Caudate nucleus (tissue), 63 donors: ENCODE measurements at places on chromosomes 13 and 19.

GRCh38 chr13:62556978-62557377 lies 1141.3 kb upstream of the PCDH20 start:
- DNase-seq: no peak

DNA sequence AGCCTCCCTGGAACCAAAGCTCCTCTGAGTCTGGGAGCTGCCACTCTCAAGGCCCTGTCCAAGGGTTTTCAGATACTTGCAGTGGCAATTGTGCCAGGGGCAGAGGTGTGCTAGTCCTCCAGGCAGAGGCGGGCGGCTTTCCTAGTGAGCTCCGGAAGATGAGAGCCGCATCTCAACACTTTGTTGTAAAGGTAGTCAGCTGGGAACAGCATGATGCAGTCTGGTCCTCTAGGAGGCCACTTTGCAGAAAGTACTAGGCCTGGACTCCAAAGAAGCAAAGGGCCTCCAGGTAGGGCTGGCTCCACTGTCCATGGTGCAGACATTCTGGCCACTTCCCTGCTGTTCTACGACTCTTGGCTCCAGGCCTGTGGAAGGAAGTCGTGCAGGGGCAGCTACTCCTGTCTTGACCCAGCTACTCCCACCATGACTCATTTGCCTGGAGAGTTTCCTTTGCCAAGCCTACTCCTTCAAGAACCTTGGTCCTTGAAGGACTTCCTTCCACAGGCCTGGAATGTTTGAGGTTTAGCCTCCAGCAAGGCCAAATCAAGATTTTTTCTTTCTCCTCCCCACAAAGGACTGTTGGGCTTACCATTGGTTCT lies 9.9 kb upstream of the ZNF536 start:
- DNase-seq: no peak

GRCh38 chr19:50383001-50383851 lies 921 bp upstream of the POLD1 start:
- DNase-seq: no peak

DNA sequence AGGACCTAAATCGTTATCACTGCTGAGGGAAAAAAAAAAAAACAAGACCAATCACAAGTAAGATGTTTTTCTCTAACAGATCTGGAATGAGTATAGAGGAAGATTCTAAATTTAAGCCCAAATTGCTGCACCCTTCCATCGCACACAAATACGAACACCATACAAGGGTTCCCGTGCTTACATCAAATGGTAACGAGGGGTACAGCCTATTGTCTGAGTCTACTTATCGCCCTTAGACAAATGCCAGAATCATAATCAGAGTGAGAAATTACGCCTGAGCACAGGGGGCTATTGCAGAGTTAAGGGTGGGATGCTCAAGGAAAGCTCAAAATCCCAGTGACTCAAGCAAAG lies 603 bp downstream of the ZC3H13 start:
- no peak for DNase-seq

DNA sequence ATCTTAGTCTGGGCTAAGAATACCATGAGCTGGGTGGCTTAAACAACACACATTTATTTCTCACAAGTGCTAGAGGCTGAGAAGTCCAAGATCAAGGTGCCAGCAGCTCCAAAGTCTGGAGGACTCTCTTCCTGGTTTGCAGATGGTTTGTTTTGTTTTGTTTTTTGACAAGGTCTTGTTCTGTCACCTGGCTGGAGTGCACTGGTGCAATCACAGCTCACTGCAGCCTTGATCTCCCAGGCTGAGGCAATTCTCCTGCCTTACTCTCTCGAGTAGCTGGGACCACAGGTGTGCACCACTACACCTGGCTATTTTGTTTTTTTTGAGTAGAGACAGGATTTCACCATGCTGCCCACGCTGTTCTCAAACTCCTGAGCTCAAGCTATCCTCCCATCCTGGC lies 15.5 kb downstream of the APLP1 start:
- DNase-seq: no peak

GRCh38 chr13:97459215-97459777 lies 25.3 kb downstream of the RAP2A start:
- no peak for DNase-seq

- no peak for DNase-seq
These were observed 195.7 kb downstream of the KLF12 start for GRCh38 chr13:73938372-73939070.

DNA sequence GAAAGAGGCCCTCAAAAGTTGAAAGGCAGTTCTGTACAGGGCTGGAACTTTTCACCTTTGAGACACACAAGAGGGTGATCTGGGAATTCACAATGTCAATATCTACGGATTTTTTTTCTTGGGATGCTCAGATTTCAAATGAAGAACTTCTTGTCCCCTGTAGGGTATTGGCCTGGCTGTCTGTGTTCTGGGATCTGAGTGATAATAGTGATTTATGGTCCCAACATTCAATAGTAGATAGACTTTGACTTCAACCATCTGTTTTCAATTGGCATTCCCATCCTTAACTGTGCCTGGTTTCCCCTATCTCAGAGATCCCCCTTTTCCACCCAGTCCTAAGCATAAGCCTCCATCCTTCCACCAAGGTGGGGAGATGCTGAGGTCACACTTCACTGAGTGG lies 274.1 kb downstream of the COG6 start:
- no peak for DNase-seq

- no peak for DNase-seq
These were observed 22.2 kb upstream of the SERPINE3 start for GRCh38 chr13:51317262-51317661.

- no peak for DNase-seq
These were observed 59.4 kb upstream of the SPRY2 start for GRCh38 chr13:80400164-80400864.

DNA sequence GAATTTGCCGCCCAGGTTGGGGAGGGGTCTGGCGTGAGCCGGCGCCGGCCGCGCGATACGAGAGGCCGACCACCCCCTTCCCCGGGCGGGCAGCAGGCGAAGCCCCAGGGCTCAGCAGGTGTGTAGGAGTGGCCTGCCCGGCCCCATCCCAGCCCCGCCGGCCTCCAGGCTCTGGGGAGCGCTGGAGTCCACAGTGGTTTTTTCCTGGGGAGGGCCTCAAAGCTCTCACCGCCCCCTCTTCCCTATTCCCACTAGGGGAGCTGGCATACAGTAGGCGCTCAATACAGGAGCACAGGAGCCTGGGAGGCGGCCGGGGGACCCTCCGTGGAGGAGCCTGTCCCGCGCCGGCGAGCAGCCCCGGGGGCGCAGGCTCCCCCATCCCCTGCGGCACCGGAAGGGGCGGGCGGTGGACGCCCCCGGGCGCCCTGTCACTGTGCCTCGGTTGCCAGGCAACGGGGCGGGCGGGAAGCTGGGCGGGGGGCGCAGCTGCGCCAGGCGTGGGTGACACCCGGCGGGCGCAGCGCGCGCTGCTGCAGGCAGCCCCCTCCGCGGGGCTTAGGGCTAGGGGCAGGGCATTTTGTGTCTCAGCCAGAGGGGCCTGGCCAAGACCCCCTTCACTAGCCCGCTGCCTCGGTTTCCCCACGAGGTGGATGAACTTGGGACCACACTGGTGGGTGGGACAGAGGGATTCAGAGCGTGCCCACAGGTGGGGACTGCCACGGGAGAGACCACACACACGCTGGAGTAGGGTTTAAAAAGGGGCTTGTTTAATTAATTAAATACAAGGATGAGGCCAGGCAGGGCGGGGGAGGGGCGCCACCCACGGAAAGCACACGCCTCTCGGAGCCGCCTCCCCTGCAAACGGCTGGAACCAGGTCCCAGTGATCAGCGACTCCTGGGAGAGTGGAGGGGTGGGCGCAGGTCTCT lies 3.6 kb upstream of the REXO1 start:
- peak; percentile 57 for DNase-seq

GRCh38 chr13:100674572-100674871 lies at the start of gene TMTC4:
TMTC4 (minus strand) TSS chr13:100674795; CDS start chr13:100670362, 4,433 bp downstream.
- no peak for DNase-seq

GRCh38 chr13:46213242-46213641 lies 1.5 kb downstream of the LRRC63 start:
- no peak for DNase-seq

- DNase-seq: no peak
These were observed 17.1 kb upstream of the DPY19L3 start for GRCh38 chr19:32388393-32388855.

GRCh38 chr13:22014469-22014868 lies 343.6 kb downstream of the FGF9 start:
- DNase-seq: no peak

- no peak for DNase-seq
These were observed 55.9 kb downstream of the STARD13 start for GRCh38 chr13:33229446-33230177.

- no peak for DNase-seq
These were observed 83.5 kb upstream of the ARGLU1 start for GRCh38 chr13:106651442-106651841.

DNA sequence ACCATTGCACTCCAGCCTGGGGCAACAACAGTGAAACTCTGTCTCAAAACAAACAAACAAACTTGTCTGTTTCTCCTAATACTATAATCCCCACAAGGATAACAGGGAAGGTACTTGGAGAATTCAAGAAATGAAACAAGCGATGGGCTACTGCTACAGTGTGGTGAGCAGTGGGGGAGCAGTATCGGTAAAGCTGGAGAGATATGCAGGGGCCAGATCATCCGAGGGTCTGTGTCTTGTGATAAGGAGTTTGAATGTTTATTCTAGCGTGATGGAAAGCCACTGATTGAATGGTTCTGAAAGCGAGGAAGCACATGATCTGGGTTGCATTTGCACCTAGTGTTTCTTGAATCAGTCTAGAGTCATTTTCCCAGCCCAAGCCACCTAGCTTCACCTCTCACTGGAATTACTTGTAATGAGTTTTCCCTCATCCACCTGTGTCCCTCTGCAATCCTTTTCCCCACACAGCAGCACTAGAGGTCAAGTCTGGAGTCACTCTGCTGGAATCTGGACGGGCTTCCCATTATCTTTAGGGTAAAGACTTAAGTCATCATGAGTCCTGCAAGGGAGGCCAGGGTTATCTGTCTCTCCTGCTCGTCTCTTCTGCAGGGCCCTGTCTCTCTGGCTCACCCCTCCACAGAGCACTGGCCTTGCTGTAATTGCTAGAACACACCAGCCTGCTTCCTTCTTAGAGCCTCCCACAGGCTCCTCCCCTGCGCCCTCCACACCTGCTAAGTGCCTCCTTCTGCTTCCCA lies 162.3 kb downstream of the KLF5 start:
- DNase-seq: no peak

DNA sequence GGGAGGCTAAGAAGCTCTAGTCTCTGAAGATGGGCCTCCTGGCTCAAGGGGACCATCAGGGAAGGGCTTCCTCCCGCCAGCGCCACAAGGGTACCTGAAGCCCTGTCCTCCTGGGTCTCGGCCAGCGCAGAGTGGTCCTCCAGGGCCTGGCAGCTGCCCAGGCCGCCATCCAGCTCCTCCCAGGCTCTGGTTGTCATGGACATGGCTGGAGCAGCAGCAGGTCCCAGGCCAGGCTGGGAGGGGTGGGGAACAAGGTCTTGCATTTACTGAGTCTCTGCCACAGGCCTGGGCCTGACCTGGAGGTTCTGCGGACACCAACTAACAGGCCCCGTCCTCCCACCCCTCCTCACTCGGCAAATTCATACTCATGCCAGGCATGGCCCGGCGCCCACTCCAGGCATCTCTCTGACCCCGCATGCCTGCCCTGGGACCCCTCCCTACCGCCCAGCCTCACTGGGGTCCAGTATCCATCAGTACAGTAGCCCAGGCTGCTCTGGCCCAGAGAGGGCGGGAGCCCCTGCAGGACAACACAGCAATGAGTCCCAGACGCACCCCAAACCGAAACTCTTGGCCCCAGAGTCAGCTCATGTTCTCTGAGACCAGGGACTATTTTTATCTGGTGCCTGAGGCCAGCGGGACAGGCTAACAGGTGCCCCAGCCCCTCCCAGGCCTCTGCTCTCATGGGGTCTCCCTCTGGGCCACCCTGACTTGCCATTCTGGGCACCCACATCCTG lies 938 bp downstream of the JSRP1 start:
- no peak for DNase-seq

DNA sequence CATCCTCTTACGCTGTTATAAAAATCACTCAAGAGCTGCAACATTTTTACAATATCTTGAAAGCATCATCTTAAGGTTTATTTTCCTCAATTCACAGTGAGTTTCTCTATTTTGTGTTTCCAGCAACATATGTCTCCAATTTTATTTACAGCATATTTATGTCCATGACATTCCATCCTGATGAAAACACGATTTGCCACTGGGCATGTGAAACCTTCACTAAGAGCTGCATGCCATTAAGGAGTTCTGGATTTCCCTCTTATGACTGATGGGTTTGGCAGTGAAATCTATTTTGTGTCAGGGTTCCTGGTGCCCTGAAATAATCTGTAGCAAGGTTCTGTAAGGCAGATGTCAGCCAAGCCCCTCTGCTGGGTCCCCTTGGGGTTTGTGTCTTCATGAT lies 527.6 kb upstream of the KLF12 start:
- DNase-seq: no peak

- DNase-seq: no peak
These were observed 69.0 kb upstream of the NPAS1 start for GRCh38 chr19:46950526-46951170.

GRCh38 chr13:98482476-98483444 lies 94.1 kb downstream of the STK24 start:
- no peak for DNase-seq

DNA sequence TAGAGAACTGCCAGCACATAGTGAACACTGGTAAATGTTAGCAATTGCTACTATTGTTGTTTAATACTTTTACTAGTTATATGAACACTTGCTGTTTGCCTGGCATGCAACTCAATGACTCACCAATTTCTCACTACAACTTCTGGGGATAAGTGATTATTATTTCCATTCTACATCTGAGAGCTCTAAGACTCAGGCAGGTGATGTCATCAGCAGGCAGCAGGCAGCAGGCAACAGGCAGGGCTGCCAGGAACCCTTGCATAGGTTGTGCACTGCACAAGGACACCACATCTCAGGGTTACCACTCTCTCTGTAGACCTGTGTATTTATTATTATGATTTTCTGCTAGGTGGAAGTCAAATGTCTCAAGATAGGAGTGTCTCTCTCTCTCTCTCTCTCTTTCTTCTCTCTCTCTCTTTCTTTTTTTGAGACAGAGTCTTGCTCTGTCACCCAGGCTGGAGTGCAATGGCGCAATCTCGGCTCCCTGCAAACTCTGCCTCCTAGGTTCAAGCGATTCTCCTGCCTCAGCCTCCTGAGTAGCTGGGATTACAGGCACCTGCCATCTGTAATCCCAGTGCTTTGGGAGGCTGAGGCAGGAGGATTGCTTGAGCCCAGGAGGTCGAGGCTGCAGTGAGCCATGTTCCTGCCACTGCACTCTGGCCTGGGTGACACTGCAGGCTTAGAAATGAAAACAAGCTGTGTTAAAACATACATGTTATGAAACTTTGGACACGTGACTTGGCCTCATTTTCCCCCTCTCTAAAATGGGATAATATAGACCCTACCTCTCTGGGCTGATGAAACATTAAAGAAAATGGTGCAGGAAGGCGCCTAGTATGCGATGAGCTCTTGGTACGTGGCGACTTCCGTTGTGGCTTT lies 22.7 kb downstream of the HPN start:
- no peak for DNase-seq
